ENCODE measurements at places on chromosomes 2 and 18.

DNA sequence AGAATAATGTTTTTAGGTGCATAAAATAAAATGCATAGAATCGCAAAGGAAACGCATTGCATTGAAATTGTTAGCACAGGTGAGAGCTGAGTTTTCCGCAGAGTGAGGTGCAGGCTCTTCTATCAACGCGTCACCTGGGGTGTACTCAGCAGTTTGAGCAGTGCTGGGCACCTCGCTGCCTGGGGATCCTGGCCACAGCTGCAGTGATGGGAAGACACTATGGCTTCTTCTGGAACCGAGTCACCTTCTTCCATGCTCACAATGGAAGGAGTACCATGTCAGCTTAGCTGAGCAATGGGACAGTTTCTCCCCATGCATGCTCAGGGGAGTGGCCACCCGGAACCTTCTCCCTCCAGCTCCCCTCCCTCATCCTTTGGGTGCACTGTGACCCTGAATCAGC is 95.4 kb upstream of the OTOS start:
- no peak for DNase-seq

GRCh38 chr2:215881582-215881981 is 131.8 kb downstream of the MREG start:
- no peak for DNase-seq

GRCh38 chr18:35949903-35950627 is 22.4 kb upstream of the RMP24 start:
- peak; percentile 42 for DNase-seq

DNA sequence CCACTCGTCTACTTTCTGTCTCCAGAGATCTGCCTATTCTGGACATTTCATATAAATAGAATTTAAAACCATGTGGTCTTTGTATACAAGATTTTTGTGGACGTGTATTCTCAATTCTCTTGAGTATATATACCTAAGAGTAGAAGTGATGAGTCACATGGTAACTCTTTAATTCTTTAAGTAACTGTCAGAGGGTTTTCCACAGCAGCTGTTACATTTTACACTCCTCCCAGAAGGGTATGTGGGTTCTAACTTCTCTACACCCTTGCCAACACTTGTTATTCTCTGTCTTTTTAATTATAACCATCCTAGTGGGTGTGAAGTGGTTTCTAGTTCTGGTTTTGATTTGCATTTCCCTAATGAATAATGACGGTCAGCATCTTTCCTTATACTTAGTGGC is 70.9 kb downstream of the MAP3K20 start:
- no peak for DNase-seq

DNA sequence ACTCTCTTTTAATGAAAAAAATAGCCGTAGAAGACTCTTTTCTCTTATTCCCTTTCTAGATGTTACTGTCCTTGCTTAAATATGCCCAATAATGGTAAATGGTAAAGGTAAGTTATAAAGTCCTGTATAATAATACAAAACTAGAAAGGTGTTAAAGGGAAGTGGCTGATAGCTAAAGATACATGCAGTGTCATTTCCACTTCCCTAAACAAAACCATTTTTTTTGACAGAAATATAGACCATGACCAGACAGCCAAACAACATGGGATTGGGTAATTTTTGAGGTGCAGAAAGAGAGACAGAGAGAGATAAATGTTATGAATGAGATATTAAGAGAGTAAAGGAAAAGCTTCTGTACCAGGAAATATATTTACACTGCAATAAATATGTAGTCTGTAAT is 731.7 kb upstream of the REG3G start:
- no peak for DNase-seq

- DNase-seq = no peak
Measured at GRCh38 chr18:73636355-73636754, 511.3 kb downstream of the FBXO15 start.

GRCh38 chr2:96336873-96337272 is 1.3 kb downstream of the NCAPH start:
- no peak for DNase-seq

- DNase-seq = no peak
Measured at GRCh38 chr2:70325875-70326274, 24.0 kb upstream of the FAM136A start.

DNA sequence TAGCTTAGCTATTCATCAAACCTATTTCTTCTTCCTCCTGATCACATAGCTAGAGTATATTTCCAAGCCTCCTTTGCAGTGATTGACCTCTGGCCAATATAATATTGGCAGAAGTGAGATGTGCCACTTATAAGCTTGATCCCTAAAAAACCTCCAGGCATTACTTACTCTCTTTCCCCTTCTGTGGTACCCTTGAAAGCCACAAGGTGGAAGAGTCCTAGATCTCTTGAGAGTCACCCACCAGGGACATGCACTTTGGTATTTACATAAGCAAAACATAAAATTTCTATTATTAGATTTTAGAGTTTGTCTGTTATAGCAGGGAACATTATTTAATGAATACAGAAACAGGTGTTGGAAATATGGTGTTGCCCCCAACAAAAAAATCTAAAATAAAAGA is 112.0 kb downstream of the EXOC6B start:
- no peak for DNase-seq

GRCh38 chr2:99660616-99661406 is 171.0 kb upstream of the REV1 start:
- DNase-seq = no peak

DNA sequence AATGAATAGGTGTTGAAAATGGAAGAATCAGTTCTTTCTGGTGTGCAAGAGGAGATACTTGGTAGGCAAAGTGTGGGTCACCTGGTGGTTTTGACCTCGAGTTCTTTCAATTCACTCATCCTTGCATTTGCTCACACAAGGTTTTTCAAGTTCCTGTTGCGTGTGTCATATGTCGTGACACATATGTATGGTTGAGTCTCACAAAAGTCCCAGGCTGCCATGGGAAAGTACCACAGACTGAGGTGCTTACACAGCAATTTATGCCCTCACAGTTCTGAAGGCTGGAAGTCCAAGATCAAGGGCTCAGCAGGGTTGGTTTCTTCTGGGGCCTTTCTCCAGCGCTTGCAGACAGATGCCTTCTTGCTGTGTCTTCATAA is 64.4 kb downstream of the NCK2 start:
- DNase-seq = peak; percentile 52

DNA sequence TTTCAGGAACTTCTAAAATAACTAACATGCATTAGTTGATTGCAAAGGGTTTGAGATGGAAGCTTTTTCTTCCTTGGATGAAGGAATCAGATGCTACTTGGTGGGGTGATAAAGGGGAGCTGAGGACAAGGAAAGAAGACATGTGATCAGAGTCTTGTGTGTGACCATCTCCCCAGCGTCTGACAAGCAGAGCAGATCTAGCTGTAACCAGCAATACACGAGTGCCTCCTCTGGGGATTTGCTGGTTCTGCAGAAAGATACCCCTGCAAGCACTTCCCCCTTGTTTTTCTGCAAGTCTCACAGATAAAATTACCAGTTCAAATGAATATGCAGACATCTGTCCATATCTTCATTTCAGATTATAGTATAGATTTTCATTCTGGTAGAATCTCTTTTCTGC is 2.7 kb downstream of the CDH7 start:
- DNase-seq = no peak

DNA sequence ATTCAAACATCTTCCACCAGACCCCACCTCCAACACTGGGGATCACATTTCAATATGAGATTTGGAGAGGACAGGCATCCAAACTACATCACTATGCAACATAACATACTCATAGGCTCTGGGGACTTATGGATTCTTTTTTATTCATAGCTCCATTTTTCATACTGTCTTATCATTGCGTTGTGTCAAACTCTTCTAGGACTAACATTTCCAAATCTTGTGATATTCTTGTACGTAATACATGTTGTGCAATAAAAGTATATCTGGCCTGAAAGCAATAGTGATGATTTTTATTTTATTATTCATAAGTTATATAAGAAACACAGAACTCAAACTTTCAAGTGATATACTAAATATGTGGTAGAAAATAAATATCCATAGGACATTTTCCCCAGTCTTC is 60.6 kb upstream of the ACTR3 start:
- no peak for DNase-seq

DNA sequence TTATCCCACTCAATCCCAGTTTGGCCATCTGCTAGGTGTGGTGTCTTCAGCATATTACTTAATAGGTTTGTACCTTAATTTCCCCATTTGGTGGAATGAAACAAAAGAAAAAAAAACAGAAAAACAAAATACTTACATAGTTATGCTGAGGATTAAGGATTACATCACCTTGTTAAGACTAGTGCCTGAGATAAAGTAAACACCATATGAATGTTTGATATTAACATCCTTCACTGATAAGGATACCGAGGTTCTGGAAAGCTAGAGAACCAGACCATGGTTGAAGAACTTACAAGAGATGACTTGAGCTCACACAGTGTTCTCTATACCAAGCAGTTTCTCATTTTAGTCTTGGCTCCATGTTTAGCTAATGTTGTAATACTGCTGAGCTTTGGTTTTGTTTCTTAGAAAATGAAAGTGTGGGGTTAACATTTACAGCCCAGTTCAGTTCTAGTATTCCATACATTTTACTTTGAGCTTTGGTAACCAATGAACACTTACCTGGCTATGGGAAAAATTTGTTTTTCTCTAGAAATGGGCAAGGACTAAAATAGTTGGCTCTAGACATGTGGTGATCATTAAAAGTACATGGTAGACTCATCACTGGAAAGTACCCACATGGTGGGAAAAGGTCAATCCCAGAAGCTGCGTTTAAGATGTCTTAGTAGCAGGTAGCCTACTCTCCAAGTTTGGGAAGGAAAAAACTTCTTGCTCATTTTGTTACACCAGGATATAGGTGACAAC is 5.8 kb upstream of the GPD2 start:
- no peak for DNase-seq

- DNase-seq = no peak
Measured at GRCh38 chr2:191155608-191156071, 4.8 kb upstream of the STAT4 start.

DNA sequence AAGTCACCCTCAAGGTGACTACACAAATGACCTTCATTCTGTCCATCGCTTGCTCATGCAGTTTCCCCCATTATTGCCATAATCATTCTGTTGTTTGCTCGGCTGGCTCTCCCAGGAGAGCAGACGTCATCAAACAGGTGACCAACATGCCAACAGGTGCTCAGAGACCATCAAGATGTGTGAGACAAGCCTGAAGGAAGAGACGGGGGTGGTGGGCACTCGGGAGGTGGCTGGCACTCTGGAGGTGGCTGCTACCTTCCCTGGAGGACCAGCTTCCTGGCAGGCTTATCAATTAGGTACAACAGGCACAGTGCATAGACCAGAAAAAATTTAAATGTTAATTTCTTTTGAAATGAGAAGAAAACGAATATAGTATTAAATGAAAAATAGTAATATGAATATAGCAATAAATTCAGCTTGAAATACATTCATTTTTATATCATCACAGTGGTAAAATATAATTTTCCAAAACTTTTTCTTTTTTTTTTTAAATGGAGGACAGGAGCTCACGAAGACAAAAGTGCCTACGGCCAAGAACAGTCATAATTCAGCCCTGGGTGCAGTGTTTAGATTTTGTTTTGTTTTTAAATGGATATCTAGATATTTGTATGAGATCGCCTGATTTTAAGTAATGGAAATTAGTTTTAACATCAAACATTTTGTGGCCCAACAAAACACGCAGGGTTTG is 16.9 kb upstream of the HAAO start:
- no peak for DNase-seq

GRCh38 chr2:53252115-53252514 is 515.5 kb upstream of the CHAC2 start:
- no peak for DNase-seq

DNA sequence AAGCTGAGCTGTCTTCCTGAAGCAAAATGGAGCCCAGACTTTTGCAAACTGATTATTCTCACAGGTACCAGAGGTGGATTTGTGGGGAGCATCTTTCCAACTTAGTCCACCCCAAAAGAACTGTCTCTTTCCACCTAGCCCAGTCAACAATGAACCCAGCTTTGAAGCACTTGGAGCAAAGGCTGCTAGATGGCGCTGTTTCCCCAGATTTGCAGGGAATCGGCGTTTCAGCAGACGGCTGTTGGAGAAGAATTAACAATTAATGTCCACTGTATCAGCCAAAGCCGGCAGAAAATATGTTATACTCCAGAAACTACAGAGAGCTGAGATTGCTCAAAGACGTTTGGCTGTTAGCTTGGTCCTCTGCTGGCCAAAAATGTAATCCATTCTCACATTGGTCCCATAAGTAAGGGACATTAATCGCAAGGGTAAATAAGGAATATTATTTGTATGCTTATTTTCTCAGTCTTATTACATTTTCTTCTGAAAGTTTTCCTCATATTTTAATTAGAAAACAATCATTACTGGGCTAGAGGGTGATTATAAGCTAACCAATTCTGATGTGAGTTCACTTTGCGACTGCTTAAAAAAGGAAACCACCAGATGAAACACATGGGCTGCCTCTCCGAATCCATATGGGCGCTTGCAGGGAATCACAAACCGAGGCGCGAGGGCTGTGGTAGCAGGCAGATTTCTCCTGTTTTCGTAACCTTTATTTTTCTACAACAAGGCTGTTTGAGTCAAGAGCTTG is 423.8 kb upstream of the MEX3C start:
- no peak for DNase-seq

GRCh38 chr18:55585065-55585919 is 2.7 kb downstream of the TCF4 start:
- no peak for DNase-seq

GRCh38 chr2:70959851-70960832 is 18.3 kb upstream of the ANKRD53 start:
- peak; percentile 2 for DNase-seq

DNA sequence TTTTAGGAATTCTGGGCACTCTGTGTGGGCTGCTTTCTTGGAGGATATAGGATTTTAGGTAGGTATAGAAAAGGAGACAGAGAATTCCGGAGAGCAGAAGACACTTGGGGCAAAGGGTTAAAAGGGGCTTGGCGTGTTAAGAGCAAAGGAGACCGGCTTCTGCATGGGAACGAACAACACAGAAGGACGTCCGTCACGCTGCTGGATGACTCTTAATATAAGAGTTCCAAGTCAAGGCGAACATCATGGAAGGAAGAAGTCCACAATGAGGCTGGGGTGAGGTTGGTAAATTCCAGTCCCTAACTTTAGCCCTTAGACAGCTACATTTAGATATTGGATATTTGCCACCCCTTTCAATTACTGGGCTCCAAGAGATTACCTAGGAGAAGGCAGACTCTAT is 15.9 kb upstream of the SLC20A1 start:
- DNase-seq = no peak

DNA sequence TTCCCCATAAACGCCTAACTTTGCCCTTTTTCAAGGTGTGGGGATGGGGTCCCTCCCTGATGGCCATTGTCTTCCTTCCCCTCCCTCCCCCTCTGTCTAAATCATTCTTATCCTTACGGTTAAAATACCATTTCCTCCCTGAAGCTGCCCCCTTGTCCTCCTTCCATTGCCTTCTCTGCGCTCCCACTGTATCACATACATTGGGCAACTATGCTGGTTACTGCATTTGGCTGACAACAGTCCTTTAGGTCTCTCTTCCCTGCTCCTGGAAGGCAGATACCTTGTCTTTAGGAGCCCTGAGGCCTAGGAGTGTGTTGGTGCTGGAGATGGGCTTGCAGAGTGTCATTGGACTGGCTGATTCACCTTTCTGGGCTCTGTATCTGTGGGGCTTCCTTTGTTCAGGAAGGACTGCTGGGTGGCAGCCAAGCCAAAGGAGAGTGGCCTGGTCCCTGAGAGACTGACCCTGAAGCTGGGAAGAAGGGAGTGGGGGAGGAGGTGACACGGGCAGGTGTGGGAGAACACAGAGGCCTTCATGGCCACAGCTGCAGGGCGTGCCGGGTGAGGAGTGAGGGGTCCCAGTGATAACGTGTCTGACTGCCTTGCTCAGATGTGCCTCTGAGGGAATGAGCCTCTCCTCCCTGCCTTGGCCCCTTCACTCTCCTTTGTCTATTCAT is 2.2 kb downstream of the WNT6 start:
- no peak for DNase-seq

GRCh38 chr2:120162716-120163115 is 60.5 kb downstream of the TMEM185B start:
- DNase-seq = no peak

- no peak for DNase-seq
Measured at GRCh38 chr2:224941960-224942359, 100.3 kb downstream of the DOCK10 start.

All from T-helper 2 cell treated with Interferon-gamma antibody and Interleukin-4, amounts not matched to agents 5 μg/mL and 100 μg/mL, for 36 hours (primary cell).